ENCODE measurements at places on chromosomes 11 and 22. TPM values are rescaled to one million over a fixed set of nuclear protein-coding genes. Genes with fewer than 3 reads are reported as not detected.

The HBG2 gene
- total RNA-seq: not detected

The SCN3B gene
- total RNA-seq: 2.6 TPM

The CSRP3 gene
- total RNA-seq: not detected

The RFPL2 gene
- not detected for total RNA-seq

The EXPH5 gene
- 16.8 TPM for total RNA-seq

The SMTNL1 gene
- not detected for total RNA-seq

The RIMBP3C gene
- not detected for total RNA-seq

The OVCH2 gene
- 17.7 TPM for total RNA-seq

DNA sequence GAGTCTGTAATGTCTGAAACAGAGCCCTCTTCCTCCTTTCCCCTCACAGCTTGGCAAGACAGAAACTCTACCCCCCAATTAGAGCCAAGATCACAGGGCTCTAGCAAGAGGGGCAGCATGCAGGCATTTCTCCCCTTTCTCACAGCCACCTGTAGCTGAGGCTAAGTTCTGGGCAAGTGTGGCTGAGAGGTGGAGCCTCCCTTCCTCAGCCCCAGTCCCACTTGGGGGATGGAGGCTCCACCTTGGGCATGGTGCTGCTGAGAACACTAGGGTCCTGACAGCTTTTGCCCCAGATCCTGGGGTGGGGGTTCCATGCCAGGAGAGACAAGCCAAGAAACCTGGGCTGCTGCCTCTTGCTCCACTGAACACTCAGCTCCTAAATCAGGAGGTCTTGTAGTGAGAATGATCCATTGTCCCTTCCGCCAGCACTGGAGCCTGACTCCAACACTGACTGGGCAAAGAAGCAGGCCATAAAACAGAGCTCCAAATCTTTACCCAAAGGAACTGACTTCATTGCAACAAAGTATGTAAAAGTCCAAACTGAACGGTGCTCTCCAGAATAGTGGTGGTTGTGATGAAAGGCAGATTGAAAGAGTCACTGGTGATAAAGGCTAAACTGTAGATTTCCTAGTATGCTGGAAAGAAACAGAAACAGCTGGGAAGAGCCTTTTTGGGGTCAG, 25.6 kb downstream of the NARS2 start:
- H3K4me1 ChIP-seq: no peaks in the 10 kb centered on the region
- H3K27ac ChIP-seq: no peak overlapping the region

GRCh38 chr22:49803134-49803533, 24.5 kb downstream of the BRD1 start:
- no peak overlapping the region for H3K4me3 ChIP-seq
- peaks cover 4% of the 10 kb centered on the region for H3K36me3 ChIP-seq
- DNase-seq: no peak
- H3K27me3 ChIP-seq: no peaks in the 10 kb centered on the region
- peaks cover 3% of the 10 kb centered on the region for H3K4me1 ChIP-seq

- H3K36me3 ChIP-seq: no peaks in the 10 kb centered on the region
- H3K4me3 ChIP-seq: no peak overlapping the region
- no peaks in the 10 kb centered on the region for H3K27me3 ChIP-seq
- no peak overlapping the region for H3K27ac ChIP-seq
- H3K4me1 ChIP-seq: no peaks in the 10 kb centered on the region
- DNase-seq: no peak
Measured at GRCh38 chr11:111395081-111395480, 16.0 kb upstream of the POU2AF1 start.

- H3K4me3 ChIP-seq: no peak overlapping the region
- no peaks in the 10 kb centered on the region for H3K4me1 ChIP-seq
- H3K36me3 ChIP-seq: no peaks in the 10 kb centered on the region
- no peak for DNase-seq
- H3K27me3 ChIP-seq: no peaks in the 10 kb centered on the region
- no peak overlapping the region for H3K27ac ChIP-seq
Measured at GRCh38 chr11:61011229-61011870, 39.9 kb downstream of the CD6 start.

DNA sequence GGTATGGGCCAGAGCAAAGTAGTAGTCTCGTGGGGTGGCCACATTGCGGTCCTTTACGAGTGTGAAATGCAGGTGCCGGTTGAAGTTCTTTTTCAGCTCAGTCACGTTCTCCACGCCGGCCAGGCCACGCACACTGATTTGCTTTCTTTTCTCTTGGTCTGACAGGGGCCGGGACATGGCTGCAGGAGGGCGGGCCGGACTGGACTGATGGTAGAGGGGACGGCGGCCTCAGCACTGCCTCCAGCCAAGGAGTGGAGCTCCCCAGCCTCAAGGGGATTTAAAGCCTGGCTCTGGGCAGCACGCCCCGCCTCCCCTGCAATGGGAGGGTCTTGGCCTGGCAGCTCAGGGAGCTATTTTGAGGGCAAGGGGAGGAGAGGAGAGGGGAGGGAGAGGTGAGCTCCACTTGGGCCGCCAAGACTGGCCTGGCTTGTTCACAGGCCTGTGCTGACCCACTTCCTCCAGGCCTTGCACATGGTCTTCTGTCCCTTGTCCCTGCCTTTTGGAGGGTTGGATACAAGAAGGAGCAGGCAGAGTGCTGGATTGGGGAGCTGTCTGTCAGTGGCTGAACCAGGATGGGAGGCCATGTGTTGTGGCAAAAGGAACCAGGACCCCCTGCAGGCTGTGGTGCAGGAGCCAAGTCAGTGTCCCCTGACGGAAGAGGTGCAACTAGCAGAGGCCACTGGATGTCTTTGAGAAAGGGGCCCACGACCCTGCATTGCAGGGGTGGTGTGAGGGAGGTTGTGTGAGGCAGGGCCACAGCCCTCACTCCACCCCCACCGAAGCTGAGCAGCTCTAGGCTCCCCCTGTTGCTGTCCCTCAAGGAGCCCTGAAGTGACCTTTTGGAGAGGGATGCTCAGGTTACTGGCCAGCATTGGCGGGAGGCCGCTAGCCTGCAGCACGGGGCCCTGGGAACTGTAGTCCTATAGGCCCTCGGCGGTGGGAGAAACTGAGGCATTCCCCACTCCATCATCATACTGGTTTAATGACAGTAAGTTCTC, at the start of gene PYGM:
Gene PYGM, minus strand, starts transcription at position 253 of the 998 bp plus-strand sequence. Its CDS starts 76 bp downstream, at position 177.
- H3K4me3 ChIP-seq: peak within 1 kb of the TSS; percentile 35
- peaks cover under 1% of the 10 kb centered on the region for H3K36me3 ChIP-seq
- H3K27ac ChIP-seq: no peak within 1 kb of the TSS
- peak; percentile 51 for DNase-seq
- no peaks in the 10 kb centered on the region for H3K27me3 ChIP-seq

DNA sequence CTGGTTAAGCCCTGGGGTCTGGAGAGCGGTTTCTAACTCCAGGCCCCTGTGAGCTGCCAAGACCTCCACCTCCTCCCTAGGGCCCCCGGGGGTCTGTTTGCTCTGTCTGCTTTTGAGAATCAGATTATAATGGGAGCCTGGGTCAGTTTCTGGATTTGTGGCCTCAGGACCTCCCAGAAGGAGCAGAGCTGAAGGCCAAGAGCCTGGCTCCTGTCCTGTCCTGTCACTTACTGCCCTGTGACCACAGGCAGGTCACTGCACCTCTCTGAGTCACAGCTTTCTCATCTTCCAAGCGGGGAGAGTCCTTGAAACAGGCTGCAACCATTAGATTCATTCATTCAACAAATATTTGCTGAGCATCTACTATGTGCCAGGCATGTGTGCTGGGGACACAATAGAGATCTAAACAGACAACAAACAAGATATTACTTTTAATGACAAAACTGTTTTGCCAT, 87.3 kb upstream of the FGF3 start:
- no peak overlapping the region for H3K27ac ChIP-seq
- H3K27me3 ChIP-seq: no peaks in the 10 kb centered on the region
- DNase-seq: no peak
- no peaks in the 10 kb centered on the region for H3K36me3 ChIP-seq
- H3K4me1 ChIP-seq: no peaks in the 10 kb centered on the region

DNA sequence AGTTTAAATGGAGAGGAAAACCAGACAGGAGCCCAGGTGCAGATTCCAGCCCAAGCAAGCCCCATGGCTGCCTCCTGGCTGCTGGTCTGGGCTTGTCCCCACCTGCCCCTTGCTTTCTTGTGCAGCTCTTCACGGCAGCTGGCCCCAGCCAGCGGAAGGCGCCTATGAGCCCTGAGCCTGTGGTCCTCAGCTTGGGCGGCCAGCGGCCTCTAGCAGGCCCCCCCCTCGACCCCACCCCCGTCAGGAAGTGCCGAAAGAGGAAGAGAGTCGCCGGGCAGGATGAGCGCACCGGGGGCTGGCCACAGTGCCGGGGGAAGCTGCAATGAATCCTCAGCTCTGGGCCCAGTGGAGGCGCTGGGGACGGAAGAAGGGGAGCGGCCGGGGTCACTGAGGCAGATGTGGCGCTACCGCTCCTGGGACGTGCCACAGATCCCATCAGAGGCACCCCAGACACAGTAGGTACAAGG, 2.1 kb upstream of the DGKZ start:
- H3K36me3 ChIP-seq: no peaks in the 10 kb centered on the region
- no peaks in the 10 kb centered on the region for H3K27me3 ChIP-seq
- peak overlapping the region; percentile 35 for H3K4me3 ChIP-seq
- peaks cover 3% of the 10 kb centered on the region for H3K4me1 ChIP-seq
- DNase-seq: no peak
- H3K27ac ChIP-seq: peak overlapping the region; percentile 86

DNA sequence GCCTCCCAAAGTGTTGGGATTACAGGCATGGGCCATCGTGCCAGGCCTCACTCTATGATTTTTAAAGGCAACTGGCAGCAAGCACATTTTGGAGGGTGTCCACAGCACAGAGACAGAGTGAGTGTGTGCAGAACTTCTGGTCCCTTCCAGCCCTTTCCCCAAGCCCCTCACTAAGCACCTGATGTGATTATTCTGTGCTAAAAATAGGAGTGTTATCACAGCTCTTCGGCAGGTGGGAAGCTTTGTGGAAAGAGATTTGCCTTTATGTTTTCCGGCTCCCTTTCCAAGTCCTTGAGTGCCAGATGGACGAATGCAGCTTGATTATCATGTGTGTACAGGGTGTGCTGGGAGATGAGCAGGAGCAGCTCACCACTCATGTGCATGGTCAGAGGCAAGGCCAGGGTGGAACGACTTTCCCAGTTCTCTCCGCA, 310.8 kb downstream of the DDX10 start:
- H3K4me1 ChIP-seq: no peaks in the 10 kb centered on the region
- DNase-seq: no peak
- H3K4me3 ChIP-seq: no peak overlapping the region
- H3K27ac ChIP-seq: no peak overlapping the region

DNA sequence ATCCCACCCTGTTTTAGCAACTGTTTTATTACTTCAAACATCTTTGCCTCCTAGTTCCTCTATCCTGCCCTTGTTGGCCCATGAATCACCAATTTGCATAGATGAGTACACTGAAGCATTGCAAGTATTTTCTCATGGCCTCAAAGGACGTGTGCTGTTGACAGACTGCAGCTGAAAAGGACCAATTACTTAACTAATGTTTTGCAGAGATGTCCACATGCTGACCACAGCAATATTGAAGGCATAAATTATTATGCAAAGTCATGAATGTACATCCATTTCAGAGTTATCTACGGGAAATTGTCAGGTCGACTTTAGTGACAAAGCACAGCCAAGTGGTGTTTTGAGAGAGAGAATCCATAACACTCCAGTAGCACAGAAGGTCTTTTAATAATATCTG, 64.8 kb downstream of the CADM1 start:
- DNase-seq: no peak
- H3K36me3 ChIP-seq: no peaks in the 10 kb centered on the region
- H3K27ac ChIP-seq: no peak overlapping the region
- H3K27me3 ChIP-seq: no peaks in the 10 kb centered on the region

DNA sequence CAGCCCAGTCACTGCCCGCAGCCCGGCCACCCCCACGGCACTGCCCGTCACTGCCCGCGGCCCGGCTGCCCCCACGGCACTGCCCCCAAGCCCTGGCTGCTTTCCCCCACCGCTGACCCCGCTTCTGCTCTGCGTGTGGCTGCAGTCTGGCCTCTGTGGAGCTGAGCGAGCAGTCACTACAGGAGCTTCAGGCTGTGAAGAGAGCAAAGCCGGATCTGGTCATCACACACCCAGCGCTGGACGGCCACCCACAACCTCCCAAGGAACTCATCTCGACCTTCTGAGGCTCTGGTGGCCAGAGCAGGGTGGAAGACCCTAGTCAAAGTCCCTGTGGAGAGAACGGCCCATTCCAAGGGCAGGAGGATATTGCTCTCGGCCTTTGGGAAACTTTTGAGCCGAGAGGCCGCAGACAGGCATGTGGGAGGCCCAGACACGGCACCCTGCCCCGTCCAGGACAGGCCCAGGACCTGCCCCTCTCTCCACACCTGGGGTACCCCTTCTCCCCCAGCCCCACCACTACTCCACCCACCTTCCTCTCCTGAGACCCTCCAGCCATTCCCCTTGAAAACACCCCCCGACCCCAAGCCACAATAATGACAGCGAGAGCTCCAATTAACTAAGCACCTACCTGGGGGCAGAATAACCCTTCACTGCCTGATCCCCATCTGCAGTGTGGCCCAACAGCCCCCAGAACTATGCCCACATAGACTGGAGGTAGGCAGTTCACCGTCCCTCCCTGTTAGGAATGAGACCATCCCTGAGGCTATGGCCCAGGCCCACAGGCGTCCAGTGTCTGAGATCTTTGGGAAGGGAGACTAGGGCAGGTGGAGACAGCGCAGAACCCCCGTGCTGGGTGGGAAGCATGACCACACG, 3.7 kb upstream of the PGGHG start:
- H3K4me1 ChIP-seq: peaks cover 5% of the 10 kb centered on the region
- no peaks in the 10 kb centered on the region for H3K36me3 ChIP-seq
- H3K27ac ChIP-seq: no peak overlapping the region

GRCh38 chr22:48489551-48490499, 1337.8 kb downstream of the BRD1 start:
- no peaks in the 10 kb centered on the region for H3K4me1 ChIP-seq
- H3K27ac ChIP-seq: no peak overlapping the region
- DNase-seq: peak; percentile 46
- peak overlapping the region; percentile 46 for H3K4me3 ChIP-seq

DNA sequence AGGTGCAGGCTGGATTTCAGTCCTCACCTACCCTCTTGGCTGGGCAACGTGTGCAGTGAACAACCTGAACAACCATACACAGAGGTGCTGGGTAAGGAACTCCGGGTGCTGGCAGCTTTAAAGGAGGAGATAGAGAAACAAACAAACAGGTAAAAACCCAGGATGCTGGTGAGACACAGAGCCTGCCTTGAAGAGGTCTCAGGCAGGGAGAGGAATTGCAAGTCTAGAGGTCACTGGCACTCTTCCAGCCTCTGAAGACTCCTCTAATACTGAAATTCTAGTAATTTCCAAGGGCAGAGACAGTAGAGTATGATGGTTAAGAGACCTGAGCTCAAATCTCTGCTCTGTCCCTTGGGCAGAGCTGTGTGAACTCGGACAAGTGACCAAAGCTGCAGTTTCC, 192.5 kb downstream of the CEP164 start:
- H3K4me3 ChIP-seq: no peak overlapping the region
- no peak overlapping the region for H3K27ac ChIP-seq

- no peak for DNase-seq
- H3K27ac ChIP-seq: peak overlapping the region; percentile 97
- H3K36me3 ChIP-seq: peaks cover 3% of the 10 kb centered on the region
- H3K4me3 ChIP-seq: peak overlapping the region; percentile 100
- H3K4me1 ChIP-seq: no peaks in the 10 kb centered on the region
Measured at GRCh38 chr11:60905551-60906113, 753 bp downstream of the PRPF19 start.

GRCh38 chr11:788009-788640, 1.8 kb downstream of the CEND1 start:
- no peaks in the 10 kb centered on the region for H3K36me3 ChIP-seq
- no peak overlapping the region for H3K27ac ChIP-seq
- DNase-seq: no peak
- H3K4me1 ChIP-seq: no peaks in the 10 kb centered on the region
- no peak overlapping the region for H3K4me3 ChIP-seq
